Activated CD8-positive, alpha-beta memory T cell treated with anti-CD3 and anti-CD28 coated beads for 48 hours (primary cell): ENCODE measurements at places on chromosomes 1 and 21.

GRCh38 chr1:215375381-215375780 lies 191.7 kb upstream of the KCTD3 start:
- DNase-seq = no peak

DNA sequence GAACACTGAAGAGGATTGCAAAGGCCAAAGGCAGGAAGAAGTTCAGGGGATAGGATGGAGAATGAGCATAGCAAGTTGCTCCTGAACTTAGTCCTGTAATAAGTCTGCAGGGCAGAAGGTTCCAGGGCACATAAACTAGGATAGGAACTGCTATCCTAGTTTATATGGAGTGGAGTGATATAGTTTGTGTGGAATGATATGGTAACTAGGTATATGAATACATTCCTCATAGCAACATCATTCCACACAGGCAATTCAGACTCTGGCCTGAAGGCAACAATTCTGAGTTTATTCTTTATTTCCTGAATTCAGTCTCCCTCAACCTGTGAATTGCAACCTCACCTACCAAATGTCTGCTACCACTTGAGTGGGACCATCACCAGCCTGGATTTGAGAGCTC lies 154.9 kb upstream of the GREM2 start:
- DNase-seq = no peak

GRCh38 chr1:170765712-170766330 lies 101.9 kb downstream of the PRRX1 start:
- no peak for DNase-seq

GRCh38 chr1:227887697-227888403 lies 59.9 kb downstream of the WNT9A start:
- no peak for DNase-seq

DNA sequence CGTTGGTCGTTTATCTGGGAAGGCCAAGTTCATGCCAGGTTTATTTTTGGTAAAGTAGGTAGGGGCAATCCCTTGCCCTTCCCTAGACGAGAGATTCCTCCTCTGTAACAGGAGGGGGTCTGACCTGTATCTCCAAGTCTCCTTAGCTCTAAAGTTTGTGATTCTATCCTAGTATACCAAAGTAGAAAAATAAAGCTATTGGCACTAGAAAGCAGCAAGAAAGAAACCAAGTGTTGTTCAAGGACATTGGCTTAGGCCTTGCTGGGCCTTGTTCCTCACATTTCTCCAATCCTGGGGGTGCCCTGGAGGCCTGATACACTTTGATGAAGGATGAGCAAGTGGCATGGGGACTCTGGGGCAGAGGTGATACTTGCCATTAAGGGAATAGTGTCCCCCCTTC lies 814 bp downstream of the MTARC2 start:
- no peak for DNase-seq

GRCh38 chr1:178916448-178917174 lies 45.7 kb upstream of the ANGPTL1 start:
- no peak for DNase-seq

DNA sequence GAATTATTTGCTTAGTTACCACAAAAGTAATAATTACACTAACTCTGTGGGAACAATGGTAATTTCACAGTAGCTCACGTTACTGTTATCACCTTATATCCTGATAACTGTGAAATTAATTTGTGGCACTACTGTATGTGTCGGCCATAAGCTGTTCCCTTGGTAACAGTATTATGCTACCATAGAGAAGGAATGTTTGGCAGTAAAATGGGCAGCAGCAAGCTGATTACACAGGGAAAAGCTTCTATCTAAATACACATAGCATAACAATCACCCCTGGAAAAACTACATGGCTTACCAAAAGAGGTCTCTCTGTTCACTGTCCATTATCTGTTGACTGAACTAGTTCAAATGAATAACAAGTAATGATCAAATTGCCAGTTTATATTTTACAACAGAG lies 124.1 kb downstream of the DPYD start:
- DNase-seq = no peak

GRCh38 chr1:14947421-14947820 lies 206.1 kb upstream of the TMEM51 start:
- DNase-seq = no peak

- DNase-seq = no peak
Measured at GRCh38 chr1:182826892-182827291, 12.3 kb upstream of the DHX9 start.

GRCh38 chr1:116276532-116276931 lies 96.5 kb upstream of the ATP1A1 start:
- no peak for DNase-seq

DNA sequence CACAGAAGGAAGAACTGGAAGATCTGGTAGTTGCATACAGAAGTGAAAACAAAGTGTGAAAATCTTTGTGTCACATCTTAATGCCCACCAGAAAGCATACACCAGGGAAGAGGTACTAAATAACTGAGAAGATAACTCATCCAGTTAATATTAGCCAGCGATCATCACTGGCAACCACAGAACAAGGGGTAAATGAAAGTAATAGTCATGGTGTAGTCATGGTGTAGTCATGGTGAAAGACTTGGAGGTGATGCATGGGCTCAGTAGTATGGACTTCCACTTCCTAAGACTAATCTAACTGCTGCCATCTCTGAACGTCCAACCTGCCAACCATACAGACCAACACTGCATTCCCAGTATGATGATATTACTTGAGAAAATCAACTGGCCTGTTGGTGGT lies 481.2 kb upstream of the NR5A2 start:
- no peak for DNase-seq

- DNase-seq = no peak
Measured at GRCh38 chr1:55579332-55580001, 364.3 kb upstream of the USP24 start.
